ENCODE measurements at places on chromosomes 6 and 20. TPM values are rescaled to one million over a fixed set of nuclear protein-coding genes. Genes with fewer than 3 reads are reported as not detected.

GRCh38 chr6:71488186-71488585 lies 199.6 kb downstream of the OGFRL1 start:
- DNase-seq: no peak

DNA sequence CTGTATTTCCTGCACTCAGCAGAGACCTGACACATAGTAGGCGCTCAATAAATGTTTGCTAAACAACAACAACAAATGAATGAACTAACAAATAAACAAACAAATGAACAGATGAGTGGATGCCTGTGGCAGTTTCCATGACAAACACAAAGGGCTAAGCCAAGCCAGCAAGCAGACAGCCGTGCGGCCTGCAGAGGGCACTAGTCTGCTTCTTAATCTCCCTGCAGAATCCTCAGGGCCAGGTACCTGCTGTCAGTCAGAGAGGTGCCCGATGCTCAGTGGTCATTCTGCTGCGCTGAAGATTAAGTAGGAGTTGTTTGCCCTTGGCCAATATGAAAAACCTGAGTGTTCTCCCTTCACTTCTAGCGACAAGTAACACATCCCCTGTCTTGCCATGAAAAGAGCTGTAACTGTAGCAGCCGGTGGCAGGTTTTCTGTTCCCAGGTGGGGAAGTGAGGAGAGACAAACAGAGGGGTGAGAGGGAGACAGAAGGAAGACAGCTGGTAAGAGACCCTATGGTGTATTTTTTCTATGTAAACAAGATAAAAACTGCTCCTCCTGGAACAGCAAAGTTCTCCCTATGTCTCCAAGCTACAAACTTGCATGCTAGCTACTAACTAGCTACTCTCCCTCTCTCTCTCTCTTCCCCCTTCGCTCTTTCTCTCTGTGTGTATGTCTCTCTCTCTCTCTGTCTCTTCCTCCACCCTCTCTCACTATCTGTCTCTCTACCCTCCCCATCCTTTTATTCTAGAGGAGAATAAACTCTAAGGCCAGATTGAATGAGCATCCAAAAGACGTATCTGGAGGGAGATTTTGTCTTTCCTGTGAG lies at the start of gene MC3R:
Gene MC3R, plus strand, starts transcription at position 779 of the 829 bp plus-strand sequence. CDS start 112 bp downstream, outside the sequence.
- peak; percentile 45 for DNase-seq

Gene FLRT3
- total RNA-seq: 0.70 TPM

GRCh38 chr6:153436351-153436750 lies 305.3 kb upstream of the RGS17 start:
- DNase-seq: no peak

GRCh38 chr6:128168244-128168643 lies 267.4 kb upstream of the THEMIS start:
- no peak for DNase-seq

Gene CRISP2
- not detected for total RNA-seq

Gene TRIM15
- total RNA-seq: not detected

DNA sequence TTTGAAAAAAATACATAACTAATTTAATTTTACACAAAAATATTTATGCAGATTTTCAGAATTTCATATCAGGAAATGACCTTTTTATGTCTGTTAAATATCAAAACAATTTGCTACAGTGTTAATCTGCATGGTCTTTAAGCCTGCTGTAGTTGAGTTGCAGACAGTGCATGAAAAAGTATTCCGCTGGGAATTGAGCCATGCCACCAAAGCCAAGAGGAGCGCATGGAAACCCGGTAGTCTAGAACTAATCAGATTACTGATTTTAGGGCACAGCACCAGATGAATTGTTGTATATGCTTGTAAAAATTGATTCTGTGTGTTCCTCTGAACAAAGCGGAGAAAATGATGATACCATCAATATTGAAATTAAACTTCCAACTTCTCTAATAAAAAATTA lies 34.3 kb upstream of the LAMP5 start:
- DNase-seq: no peak

Gene MCM8
- total RNA-seq: 22.4 TPM

- DNase-seq: no peak
Measured at GRCh38 chr6:157135691-157136090, 187.6 kb downstream of the TMEM242 start.

GRCh38 chr6:153003366-153003690 lies 819 bp upstream of the MTRF1L start:
- DNase-seq: peak; percentile 4

Gene SIRPD
- total RNA-seq: 0.37 TPM

GRCh38 chr20:46713957-46714834 lies 4.7 kb downstream of the SLC2A10 start:
- no peak for DNase-seq

GRCh38 chr6:141152951-141153350 lies 979.8 kb upstream of the GJE1 start:
- DNase-seq: no peak

All from PC-9 (cell line).